NCI-H774 (cell line): ENCODE measurements at places on chromosomes 2 and 18.

DNA sequence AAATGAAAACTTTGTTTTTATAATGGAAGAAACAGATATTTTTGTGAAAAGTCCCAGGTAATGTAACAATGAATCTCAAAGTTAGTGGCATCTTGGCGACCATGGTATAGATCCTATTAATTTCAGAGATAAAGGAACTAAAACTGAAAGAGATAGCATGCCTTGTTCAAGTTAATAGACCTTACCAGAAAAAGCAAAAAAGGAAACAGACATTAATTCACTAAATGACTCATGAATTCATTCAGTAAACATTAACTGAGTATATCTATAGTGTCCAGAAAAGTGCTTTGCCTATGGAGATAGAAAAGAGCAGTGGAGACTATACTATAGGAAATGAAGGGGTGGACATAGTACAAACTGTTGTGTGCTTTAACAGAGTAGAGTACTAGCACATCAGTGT, 763.3 kb downstream of the TRIB2 start:
- DNase-seq = no peak

- no peak for DNase-seq
Measured at GRCh38 chr18:35926884-35927283, 45.6 kb upstream of the RMP24 start.

- no peak for DNase-seq
Measured at GRCh38 chr2:11547912-11548497, 14.2 kb downstream of the GREB1 start.

GRCh38 chr2:157504623-157505022, 60.7 kb upstream of the CYTIP start:
- no peak for DNase-seq

DNA sequence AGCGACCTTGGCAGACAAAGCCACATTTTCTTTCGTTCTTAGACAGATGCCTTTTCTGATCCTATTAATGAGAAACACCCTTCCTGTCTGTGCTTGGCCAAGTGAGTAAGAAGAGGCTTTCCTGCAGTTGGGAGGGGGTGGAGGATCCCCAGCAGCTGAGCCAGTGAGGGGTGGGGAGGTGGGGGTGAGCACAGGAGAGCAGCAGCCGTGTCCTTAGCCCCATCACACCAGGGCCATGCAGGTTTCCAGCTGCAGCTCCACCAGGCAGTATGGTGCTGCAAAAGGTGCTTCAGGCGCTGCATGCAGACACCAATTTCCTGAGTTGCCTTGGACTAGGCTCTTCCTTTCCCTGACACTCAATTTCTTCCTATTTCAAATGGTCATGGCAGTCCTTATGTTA, 123.3 kb upstream of the SIX2 start:
- DNase-seq = no peak

DNA sequence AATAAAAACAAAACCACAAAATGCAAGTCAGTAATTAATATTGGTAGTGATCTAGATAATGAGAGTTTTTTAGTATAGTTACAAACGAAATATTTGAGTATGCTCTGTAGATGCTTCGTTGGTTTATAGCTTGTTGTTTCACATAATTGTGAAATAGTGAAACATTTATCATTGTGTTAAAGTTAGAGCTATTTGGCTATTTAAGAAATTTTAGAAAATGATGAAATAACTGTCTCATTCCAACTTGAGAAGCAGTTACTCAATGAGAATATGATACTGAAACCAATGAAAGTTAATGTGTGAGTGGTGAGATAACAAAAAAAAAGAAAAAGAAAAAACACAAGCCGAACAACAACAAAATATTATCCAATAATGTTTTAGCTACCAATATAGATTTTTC, 475.6 kb upstream of the ZEB2 start:
- no peak for DNase-seq

- DNase-seq = no peak
Measured at GRCh38 chr18:24983566-24984139, 368.3 kb downstream of the ZNF521 start.

DNA sequence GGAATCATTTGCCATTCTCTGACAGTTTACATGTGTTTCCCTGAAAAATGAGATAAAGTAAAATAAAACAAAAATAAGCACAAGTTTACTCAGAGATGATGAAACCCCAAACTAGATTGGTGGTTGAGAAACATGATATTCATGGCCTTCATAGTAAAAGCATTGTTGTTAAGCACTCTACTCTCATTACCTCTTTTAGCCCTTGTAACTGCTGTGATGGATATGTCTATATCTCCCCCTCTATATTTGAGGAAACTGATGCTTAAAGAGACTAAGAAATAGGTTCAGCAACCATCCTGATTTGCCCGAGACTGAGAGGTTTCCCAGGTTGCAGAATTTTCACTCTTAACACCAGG, 33.9 kb upstream of the GALNT3 start:
- no peak for DNase-seq

DNA sequence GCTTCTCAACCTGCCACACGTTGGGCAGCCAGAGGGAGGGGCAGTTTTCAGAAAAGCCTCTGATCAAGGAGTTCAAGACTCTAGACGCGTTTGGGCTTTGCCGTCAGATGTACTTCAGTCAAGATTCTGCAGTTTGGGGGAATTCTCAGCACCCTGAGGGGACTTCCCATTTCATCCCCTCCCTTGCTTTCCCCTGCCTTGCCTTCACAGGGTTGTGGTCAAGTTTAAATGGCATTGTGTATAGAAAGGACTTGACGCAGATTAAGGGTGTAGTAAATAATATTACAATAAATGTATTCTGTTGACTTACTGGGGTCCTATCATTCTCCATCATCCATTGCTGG, 198.3 kb upstream of the NABP1 start:
- no peak for DNase-seq

- no peak for DNase-seq
Measured at GRCh38 chr18:77093067-77093430, 39.5 kb downstream of the MBP start.

GRCh38 chr2:46818819-46819218, 96.8 kb downstream of the MCFD2 start:
- no peak for DNase-seq

DNA sequence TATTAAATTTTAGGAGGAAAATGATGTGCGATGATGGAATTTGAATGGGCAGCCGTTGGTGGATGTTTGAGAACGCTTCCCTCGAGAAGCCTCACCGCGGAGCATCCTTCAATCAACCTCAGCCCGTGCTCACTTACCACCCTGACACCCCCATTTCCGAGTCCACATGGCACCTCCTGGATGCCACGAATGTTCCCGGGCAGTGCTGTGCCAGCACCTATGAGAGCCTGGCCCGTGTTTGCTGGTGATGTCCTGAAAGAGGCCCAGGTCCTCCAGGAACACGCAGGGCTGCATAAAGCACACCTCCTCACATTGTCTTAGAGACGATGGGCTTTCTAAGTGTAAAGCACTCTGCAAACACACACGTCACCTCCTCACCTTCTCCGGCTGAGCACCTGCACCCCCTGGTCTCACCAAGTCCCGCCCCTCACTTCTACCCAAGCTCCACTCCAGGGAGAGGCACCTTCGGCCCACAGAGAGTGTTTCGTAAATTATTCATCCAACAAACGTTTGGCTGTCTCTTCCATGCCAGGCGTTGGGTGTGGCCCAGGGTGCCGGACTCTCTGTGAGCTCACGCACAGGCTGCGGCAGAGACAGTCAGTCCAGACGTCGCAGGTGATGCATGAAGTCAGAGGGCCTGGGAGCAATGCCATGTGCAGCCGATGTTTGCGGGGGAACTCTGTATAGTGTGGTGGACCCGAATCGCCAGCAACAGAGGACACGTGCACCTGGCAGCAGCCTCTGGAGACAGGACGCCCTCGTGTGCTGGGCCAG, 150.0 kb downstream of the TPO start:
- no peak for DNase-seq

DNA sequence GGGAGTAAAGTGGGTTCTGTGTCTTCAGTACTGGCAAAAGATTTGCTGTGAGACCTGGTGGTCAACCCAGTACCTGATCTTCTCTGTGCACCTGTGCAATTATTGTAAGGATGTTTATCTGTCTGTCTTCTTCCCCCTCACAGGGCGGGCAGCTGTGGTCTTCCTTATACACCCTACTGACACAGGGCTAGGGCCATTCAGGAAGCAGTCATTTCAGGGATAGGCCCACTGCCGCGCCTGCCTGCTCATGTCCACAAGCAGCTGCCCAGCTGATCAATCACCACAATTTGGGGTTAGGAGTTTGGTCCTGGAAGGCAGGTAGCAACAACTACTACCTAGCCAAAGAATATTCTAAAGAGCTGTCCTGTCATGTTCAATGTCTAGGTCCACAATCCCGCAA, 1.2 kb upstream of the CNNM4 start:
- no peak for DNase-seq

DNA sequence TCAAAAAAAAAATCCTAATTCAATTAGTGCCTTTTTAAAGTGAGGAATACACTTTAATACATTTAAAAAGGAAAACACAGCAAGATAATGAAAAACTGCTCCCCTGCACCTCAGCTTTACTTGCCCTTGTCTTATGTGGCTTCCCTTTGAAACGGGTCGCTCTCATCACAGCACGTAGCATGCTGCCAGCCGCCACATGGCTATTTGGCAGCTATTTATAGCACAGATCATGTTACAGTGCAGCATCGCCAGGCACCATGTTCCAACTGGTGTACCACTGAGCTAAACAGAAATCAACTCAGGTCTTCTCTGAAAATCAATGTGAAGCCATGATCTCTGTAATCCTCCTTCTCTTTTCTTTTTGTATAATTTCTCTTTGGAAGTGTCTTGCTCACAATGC, 65.1 kb downstream of the TMEM182 start:
- peak; percentile 67 for DNase-seq

DNA sequence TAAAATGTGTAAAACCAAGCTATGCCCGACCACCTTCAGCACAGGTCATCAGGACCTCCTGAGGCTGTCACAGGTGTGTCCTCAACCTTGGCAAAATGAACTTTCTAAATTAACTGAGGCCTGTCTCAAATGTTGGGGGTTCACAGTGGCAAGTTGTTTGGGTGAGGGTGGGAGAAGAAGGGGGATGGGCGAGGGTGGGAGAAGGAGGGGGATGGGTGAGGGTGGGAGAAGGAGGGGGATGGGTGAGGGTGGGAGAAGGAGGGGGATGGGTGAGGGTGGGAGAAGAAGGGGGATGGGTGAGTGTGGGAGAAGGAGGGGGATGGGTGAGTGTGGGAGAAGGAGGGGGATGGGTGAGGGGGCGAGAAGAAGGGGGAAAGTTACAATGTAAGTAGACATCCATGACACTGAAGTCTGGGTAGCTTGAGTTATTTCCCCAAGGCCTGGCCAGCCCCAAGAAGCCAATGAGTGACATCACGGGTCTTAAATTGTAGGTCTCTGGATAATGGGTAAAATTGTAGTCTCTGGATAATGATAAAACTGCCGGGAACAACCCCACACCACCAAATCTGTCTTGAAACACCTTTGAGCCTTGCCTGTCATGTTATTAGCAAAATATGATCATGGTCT, 56.3 kb downstream of the TIMM21 start:
- no peak for DNase-seq

DNA sequence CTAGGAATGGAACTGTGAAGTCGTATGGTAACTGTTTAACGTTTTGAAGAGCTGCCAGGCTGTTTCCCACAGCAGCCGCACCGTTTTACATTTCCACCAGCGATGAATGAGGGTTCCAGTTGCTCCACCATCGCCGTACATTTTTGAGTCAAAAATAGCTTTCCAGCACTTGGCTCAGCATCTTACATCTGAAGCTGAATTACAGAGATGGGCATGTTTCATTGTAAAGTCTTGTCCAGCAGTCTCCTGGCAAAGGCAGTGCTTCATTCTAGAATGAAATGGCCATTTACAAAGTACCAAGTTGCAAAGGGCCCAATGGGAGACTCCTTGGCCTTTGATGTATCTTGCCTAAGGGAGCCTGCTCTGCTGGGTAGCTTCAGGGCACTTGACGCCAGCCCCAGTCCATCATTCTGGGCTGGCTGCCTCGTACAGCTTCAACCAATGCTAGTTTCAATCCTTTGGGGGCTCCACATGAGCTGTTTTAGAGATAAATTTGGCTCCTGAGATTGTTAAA, 45.1 kb downstream of the ATIC start:
- no peak for DNase-seq

- no peak for DNase-seq
Measured at GRCh38 chr2:117635481-117635880, 179.0 kb upstream of the DDX18 start.

DNA sequence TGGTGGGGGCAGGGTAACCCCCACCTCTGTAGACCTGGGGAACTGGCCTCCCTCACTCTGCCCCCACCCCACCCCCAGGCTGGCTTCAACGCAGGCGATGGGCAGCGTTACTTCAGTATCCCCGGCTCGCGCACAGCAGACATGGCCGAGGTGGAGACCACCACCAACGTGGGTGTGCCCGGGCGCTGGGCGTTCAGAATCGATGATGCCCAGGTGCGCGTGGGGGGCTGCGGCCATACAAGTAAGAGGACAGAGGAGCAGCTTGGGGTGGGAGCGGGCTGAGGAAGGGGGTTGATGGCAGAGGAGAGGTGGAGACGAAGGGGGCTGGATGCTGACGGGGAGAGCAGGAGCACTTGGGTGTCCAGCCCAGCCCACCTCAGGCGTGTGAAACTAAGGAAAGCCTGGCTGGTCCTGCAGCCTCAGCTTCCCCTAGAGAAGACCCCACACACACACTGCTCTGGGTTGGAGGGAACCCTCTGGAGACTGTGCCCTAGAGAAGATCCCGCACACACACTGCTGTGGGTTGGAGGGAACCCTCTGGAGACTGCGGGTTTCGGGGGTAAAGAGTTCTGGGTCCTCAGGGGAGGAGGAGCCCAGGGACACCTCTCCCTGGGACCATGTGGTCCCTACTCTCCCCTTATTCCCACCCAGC, 36.2 kb downstream of the SNED1 start:
- DNase-seq = no peak

GRCh38 chr2:25787020-25787419, 91.3 kb downstream of the ASXL2 start:
- DNase-seq = no peak

DNA sequence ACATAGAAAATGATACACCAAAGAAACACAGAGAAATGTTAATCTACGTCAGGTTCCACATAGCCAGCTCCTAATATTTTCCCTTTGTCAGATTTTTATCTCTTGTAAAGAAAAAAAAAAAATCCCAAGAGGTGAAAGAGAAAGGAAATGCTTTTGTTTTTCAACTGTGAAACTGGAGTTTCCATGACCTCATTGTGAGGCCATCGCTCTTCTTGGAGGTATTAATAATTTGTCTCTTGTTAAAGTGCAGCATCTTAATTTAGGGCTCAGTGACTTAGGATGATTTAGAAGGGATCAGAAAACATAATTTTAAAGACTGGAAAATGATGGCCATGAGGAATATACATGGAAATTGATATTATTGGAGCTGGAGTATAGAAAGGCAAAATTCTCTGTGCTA, 21.7 kb downstream of the ARHGAP28 start:
- no peak for DNase-seq

DNA sequence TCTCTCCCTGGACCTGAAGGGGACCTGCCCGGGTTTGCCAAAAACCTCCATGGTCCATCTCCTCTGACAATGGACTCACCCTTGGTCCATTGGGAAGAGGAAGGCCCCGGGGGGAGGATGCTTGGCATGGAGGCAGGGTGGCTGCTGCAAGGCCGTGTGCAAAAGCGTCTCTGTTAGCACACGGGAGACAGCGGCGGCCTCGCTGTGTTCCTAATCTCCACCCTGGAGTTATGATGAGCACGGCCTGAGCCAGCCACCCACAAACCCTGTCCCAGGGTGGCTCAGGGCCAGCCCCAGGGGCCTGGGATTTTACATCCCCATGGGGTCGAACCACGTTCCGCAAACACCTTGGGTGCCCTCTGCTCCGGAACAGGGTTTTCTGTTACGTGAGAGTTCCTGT, 35.8 kb downstream of the AQP12A start:
- no peak for DNase-seq

GRCh38 chr2:1910592-1911246, 166.4 kb upstream of the PXDN start:
- DNase-seq = no peak
